CD4-positive, alpha-beta T cell treated with Interleukin-10 for 1 hour (primary cell): ENCODE measurements at places on chromosomes 1 and 21.

GRCh38 chr1:64743954-64744491 lies 852 bp upstream of the RAVER2 start:
- DNase-seq: no peak

DNA sequence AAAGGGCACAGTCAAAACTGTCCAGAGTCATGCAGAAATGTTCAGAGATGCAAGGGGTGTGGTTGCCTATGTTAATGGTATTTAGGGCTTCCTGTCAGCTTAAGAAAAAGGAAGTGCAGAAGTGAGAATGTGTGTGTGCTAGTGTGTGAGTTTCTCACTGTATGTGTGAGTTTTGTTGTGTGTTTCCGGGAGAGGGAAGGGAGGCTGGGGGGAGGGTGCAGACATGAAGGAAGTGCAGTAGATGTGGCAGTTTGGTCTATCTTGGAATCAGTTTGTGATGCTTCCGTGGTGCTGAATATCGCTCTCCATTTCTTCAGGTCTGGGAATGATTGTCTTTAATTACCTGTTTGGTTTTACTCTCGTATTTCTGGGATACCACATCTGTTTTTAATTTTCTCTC lies 16.5 kb upstream of the ATP6V1G3 start:
- DNase-seq: peak; percentile 87

DNA sequence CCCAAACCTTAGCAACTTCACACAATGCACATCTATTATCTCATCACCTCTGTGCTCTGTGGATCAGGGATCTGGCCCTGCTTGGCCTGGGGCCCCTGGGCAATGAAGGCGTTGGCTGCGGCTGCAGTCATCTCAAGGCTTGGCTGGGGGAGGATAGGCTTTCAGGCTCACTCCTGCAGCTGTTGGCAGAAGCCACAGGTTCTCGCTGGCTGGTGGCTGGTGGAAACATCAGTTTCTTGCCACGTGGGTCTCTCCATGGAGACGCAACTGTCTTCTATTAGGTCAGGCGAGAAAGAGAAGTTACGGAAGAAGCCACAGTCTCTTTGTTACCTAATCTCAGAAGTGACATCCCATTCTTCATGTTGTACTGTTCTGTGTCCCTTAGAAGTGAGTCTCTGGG lies 3.6 kb upstream of the NPPA start:
- DNase-seq: no peak

- no peak for DNase-seq
Observed at GRCh38 chr1:232988572-232989040, 38.2 kb downstream of the NTPCR start.

GRCh38 chr1:89499320-89499719 lies 25.3 kb upstream of the LRRC8B start:
- DNase-seq: no peak

GRCh38 chr1:13682444-13682843 lies 17.5 kb upstream of the PRDM2 start:
- no peak for DNase-seq

DNA sequence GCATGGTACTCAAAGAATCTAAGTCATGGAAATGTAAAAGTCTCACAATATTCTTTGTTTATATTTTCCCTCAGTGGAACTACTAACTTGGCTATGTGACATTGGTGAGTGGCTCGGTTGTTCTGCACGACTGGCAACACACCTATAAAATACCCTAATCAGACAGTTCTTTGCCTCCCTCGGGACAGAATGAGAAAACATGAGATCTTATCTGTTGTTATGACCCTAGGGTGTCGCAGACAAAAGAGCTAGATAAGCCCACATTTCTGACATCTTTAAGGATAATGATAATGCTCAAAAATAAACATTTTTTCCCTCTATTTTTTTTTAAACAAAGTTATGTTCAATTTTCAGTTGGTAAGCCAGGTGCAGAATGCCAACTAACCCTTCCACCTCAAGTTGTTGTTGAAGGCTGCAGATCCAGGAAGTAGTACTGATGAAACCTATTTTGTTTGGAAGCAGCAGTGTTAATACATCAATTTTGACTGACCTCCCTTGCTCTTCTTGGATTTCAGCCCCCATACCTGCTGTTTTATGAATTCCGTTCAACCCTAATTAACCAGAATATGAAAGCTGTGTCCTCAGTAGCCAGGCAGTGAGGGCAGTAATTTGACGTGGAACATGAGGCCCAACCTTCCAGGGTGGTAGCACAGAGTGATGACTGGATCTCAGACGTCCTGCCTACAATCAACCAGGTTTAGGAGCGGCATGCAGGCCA lies 108.7 kb upstream of the DUSP10 start:
- DNase-seq: no peak

GRCh38 chr1:5740865-5741860 lies 251.1 kb downstream of the NPHP4 start:
- no peak for DNase-seq

- no peak for DNase-seq
Observed at GRCh38 chr1:22851517-22851916, 121.1 kb downstream of the LACTBL1 start.

DNA sequence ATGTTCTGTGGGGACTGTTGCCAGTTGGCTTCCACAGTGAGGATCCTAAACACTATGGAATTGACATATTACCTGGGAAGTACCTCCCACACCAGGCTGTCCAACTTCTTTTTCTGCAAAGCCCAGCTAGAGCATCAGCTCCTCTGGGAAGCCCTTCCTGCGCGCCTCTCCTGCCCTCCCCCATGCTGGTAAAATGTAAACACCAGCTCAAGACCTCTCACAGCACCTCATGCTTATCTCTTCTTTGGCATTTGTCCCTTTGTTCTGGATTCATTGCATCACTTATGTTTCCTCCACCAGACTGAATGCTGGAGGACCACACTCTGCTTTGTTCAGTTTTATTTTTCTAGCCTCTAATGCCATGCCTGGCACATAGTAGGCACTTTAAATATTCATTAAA lies 172.1 kb downstream of the HHAT start:
- no peak for DNase-seq

DNA sequence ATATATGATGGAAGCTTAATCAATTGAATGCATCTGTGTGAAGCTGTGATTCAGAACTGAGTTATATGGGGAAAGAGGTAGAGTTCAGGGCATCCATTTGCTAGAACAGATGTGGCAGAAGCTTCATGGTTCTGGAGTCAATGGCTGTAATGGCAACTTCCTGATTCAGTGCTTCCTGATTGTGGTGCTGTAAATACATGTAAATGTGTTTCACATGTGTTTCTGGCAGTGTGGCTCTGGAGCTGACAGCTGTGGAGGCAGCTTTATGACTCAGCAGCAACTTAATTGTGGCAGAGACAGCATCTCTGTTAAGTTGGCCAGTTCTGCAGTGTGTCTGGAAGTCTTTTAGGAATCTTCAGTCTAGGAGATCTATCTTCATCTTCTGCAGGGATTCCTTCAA lies 226.6 kb upstream of the ZRANB2 start:
- no peak for DNase-seq

DNA sequence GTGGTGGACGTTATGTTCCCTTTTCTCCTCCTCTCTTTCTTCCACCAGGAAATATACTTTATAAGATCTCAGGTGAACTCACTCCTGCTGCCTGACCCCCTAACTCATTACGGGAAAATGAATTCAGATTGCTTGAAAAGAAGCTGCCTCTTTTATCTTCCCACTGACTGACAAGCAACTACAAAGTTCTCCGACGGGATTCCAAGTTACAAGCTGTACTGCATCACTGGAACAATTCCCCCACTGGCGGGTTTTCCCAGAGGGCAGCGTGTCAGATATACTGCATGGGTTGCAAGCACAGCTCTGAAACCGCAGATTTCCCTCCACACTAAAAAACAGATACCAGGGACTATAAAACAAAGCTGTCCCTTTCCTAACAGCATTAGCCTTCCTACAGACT lies 390.6 kb downstream of the KCTD3 start:
- DNase-seq: no peak

- DNase-seq: no peak
Observed at GRCh38 chr1:117176579-117176978, 34.1 kb downstream of the VTCN1 start.

- DNase-seq: no peak
Observed at GRCh38 chr1:200296091-200296661, 113.7 kb downstream of the ZNF281 start.

GRCh38 chr1:203624341-203624712 lies 2.3 kb upstream of the ATP2B4 start:
- DNase-seq: no peak

- DNase-seq: no peak
Observed at GRCh38 chr1:196997423-196997822, 20.1 kb downstream of the CFHR5 start.

DNA sequence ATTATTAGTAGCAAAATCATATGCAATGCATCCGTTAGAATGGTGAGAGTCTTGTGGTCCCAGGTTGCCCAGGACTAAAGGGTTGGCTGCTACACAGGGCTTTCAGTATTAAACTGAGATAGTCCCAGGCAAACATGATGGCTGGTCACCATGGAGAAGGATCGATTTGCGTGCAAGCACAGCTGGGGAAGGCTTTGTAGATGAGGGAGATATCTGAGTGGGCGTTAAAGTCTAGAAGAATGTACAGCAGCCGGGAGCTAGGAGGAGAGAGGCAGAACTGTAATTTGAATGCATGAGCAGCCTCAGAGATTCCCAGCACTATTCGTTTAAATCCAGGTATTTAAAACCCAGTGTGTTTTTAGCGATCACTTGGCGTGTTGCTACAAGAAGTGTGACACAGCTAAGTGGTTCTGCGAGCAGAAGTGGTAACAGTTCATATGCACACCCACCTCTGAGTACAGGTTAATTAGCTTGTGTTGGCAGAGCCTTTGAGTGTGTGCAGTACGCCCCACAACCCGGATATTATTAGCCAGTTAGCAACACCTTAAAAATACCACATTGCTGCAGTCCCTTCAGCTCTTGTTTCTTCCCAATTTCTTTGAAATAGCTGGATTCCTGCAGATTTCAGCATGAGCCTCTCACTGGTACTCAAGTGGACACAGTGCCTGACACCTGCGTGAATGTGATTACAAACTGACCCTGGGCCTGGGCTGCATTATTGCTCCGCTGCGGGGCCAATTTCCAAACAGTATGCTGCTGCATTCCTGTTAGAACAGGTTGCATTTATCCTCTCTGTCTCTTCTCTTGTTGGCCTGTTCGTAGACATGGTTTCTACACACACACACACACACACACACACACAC lies 67.2 kb upstream of the SCAF4 start:
- no peak for DNase-seq

- DNase-seq: no peak
Observed at GRCh38 chr1:59083946-59084865, 212.7 kb upstream of the FGGY start.

DNA sequence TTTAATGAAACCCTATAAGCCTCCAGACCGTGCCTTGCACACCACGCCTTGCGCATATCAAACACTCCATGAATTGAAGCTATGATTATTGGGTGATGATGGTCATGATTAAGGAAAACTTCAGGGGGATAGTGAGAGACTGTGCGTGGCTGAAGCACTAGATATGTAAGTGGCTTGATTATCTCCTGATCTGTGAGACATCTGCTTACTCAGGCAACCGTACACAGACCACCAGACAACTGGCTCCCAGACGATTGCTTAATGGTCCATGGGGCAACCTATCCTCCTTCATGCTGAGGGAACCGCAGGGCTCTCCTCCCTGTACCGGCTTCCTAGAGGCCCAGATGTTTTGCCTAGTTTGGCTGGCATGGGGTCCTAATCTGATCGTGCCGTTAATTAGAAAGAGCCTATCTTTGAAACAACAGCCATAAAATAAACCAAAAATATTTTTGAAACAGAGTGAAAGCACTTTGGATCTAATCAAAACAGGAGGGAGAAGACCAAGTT lies 51.6 kb downstream of the IRF2BP2 start:
- no peak for DNase-seq

- DNase-seq: no peak
Observed at GRCh38 chr1:63906047-63906704, 132.4 kb downstream of the ROR1 start.

- no peak for DNase-seq
Observed at GRCh38 chr1:233252441-233252840, 43.1 kb downstream of the PCNX2 start.

- DNase-seq: no peak
Observed at GRCh38 chr1:51922040-51922439, 43.5 kb upstream of the NRDC start.

DNA sequence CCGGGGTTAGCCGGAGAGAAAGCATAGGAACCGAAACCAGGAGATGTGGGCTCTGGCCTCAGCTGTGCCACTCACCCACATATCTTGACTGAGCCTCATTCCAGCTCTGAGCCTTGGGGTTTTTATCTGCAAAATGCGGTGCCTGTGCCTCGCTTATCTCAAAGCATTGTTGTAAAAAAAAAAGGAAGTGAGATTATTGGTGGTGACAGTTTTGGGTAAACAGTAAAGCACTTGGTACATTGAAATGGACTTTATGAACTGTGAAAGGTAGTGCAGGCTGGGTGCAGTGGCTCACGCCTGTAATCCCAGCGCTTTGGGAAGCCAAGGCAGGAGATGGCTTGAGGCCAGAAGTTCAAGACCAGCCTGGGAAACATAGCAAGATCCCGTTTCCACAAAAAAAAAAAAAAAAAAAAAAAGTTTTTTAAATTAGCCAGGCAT lies 3.8 kb downstream of the PTAFR start:
- DNase-seq: peak; percentile 34

DNA sequence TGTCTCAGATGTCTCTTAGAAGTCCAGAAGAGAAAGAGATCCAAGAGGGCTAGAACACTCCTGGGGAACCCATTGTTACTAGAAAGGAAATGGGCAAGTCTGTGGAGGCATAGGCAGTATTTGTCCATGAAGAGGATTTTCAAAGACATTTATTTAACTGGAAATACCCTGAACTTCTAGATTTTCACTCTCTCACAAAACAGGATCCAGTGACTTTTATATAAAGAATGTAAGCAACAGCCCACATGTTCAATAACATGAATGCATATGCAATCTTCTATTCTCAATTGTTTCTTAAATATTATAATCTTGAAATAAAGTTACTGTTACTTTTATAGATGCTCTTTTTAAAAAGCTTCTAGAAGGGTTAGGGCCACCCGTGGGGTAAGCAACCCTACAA lies 53.4 kb downstream of the TBX15 start:
- DNase-seq: no peak

DNA sequence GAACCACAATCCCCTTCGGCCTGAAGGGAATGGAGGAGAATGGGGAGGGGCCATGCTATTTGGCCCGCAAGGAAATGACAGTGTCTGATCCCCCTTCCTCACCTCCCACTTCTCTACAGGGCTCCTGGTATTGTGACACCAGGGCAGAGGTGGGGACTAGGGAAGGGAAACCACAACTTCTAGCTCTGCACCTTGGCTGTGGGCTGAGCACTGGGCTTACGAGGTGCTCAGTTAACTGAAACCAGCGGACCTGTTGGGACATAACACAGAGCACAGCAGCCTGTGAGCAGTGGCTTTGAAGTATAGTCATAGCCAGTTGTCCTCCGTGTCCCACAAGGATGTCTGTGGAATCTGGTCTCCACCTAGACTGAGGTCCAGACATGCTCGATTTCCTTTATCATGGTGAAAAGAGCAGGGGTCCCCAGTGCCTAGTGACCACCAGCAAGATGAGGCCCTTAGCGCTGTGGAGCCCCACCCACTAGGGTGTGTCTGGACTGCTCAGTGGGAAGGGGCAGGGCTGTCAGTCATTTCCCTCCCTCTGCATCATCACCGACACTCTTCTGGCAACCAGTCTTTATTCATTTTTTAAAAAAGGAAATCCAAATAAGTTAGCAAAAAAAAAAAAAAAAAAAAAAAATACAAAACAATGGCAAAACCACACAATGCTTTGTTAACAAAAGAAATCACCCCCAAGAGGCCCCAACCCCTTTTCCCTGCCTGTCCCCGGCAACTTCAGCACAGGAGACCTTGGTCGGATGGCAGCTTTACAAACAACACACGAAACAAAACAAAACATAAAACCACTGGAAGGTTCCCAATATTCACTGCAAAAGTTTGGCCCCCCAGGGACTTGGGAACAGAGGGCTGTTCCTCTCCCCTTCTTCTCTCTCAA lies 3.0 kb downstream of the MYOG start:
- DNase-seq: peak; percentile 4
